ENCODE measurements at places on chromosomes 6 and 20.

DNA sequence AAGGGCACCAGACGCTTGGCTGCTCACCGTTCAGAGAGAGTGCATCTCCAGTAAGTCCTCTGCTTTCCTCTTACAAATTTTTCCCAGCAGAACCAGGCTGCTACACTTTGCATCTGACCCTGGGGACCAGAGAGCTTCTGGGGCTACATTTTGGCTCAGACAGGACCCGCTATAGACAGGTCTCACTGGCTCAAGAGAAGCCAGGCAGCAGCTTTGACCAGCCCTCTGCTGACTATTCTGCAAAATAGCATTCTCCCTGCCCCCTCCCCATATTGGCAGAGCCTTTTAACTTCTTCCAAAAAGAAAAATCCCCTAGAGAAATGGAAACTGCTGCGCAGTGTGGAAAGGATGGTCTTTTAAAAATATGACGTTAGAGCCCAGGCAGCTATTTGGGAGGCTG lies 37.2 kb downstream of the CPXM1 start:
- no peak for DNase-seq

- no peak for DNase-seq
Observed at GRCh38 chr6:167046861-167047495, 47.8 kb downstream of the CEP43 start.

DNA sequence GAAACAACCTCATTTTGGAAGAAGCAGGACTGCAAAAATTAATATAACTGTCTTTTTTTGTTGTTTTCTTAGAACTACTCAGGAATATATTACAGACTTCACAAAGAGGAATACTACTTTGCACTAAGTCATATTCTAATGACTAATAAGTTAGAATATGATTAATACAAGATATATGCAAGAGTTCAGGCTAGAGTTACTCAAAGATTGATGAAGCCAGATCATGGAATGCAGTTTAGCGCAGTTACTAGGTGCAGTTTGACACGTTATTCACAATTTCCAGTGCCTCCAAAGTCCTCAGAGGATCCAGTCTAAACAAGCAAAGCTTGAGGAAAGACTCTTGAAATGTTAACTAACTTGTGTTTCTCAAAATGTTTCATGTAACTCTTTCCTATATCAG lies 1.2 kb upstream of the MYCT1 start:
- DNase-seq: no peak

- no peak for DNase-seq
Observed at GRCh38 chr6:53704700-53705099, 39.1 kb upstream of the KLHL31 start.

GRCh38 chr20:62676976-62677375 lies 31.7 kb upstream of the NTSR1 start:
- no peak for DNase-seq

DNA sequence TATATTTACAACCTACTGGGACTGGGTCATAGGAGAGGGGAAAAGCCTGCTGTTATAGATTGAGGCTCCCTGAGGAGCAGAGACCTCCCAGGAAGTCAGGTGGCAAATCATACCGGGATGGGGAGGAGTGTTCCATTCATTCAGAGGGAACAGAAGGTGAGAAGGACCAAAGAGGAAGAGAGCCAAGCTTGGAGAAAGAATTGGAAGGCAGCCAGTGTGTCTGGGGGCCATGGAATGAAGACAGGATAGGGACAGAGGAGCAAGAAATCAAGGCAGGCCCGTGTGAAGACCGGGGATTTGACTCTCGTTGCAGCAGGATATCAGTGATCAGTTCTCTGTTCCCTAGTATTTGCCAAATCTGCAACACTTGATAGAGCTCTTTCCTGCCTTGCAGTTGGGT lies 5.7 kb upstream of the ZNF217 start:
- DNase-seq: no peak

DNA sequence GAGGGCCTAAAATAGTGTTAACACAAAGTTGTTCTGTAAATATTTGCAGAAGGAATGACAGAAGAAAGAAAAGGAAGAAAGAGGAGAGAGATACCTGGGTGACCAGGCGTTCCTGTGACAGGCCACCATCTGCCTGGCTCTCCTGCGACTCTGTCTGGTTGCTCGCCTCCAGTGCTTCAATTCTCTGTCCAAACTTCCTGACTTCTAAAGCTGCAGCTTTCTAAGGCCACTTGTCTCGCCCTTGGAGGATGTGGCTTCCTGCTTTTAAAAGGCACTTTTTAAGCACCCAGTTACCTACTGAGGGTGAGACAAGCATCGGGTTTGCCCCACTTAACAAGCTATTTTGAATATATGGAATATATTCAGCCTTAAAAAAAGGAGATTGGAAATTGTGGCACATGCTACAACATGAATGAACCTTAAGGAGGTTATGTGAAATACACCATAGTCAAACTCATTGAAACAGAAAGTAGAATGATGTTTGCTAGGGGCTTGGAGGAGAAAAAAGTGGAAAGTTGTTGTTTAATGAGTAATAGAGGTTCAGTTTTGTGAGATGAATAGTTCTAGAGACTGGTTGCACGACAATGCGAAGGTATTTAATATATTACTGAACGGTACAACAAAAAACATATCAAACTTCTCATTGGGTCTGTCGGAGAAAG lies 32.8 kb downstream of the VIP start:
- DNase-seq: no peak

GRCh38 chr6:39923861-39924260 lies 10.4 kb downstream of the MOCS1 start:
- DNase-seq: no peak

DNA sequence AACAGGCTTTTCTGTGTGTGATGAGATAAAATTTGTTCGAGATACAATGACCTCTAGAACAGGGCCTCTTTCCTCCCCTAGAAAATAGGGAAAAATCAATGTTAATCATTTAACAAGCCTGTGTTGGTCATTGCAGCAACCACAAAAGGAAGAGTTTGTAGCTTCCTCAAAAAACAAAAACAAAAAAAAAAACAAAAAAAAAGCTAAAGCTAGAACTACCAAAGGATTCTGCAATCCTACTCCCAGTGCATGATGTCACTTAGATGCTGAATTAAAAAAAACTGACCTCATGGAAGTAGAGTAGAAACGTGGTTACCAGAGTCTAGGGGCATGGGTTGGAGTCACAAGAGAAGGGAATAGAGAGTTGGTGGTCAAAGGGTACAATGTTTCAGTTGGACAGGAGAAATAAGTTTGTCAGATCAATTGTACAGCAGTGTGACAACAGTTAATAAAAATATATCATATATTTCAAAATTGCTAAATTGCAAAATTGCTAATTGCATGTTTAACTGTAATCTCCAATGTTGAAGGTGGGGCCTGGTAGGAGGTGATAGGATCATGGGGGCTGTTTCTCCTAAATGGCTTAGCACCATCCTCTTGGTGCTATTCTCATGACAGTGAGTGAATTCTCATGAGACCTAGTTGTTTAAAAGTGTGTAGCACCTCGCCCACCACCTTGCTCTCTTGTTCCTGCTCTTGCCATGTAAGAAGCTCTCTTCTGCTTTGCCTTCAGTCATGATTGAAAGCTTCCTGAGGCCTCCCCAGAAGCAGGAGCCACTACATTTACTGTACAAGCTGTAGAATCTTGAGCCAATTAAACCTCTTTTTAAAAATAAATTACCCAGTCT lies 163.4 kb upstream of the SIM1 start:
- DNase-seq: no peak

DNA sequence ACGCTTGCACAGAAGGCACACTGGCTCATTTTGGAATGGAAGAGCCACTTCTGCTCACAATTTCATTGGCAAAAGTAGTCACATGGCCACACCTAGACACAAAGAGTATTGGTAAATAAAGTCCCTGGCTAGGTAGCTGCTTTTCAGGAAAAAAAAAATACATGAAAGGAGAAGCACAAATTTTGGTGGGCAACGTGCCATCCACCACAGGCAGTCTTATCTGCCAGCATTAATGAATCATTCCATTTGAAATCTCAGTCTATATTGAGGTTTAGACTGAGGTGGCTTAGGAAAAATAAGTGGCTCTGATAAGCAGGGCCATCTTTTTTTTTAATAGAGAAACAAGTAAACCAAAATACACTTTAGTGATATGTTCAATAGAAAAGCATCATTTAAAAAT lies 44.3 kb downstream of the ADGRB3 start:
- DNase-seq: peak; percentile 28

GRCh38 chr20:4038047-4038459 lies 22.7 kb upstream of the RNF24 start:
- DNase-seq: no peak

GRCh38 chr6:137879885-137880745 lies 13.1 kb downstream of the TNFAIP3 start:
- DNase-seq: no peak

GRCh38 chr6:44115866-44116265 lies 11.4 kb downstream of the MRPL14 start:
- no peak for DNase-seq

DNA sequence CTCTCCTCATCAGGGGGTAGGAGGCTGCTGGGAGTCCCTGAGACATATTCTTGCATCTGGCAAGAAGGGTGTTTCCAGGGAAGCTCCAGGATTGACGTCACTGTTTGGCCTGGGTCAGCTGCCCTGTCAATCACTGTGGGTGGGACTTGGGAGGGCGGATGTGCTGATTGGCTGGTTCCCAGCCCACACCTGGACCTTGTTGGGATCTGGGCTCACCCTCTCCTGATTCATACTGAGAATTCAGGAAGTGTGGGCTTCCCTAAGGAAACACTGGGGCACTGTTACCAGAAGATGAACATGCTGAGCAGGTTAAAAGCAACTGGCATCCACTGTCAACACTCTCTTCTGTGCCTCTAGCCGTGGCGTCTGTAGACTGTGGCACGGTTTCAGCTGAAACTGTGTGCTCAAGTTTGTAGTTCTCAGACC lies 36.5 kb downstream of the CDH26 start:
- no peak for DNase-seq

DNA sequence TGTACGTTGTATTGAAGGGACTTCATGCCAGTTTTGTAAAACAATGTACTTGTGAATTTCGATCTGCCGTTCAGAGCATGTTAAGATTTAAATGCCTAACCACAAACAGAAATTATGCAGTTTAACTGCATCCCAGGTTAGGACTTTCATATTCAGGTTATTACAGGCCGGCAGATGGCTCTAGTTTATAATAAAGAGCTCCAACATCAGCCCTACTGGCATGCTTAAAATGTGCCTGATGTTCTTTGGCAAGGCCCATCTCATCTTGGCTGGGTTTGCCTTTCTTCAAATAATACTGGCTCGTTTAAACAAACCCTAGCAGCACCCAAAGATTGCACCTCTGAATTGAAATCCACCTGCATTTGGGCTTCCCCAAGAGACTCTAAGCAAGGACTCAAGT lies 169.3 kb upstream of the RIN2 start:
- DNase-seq: no peak

DNA sequence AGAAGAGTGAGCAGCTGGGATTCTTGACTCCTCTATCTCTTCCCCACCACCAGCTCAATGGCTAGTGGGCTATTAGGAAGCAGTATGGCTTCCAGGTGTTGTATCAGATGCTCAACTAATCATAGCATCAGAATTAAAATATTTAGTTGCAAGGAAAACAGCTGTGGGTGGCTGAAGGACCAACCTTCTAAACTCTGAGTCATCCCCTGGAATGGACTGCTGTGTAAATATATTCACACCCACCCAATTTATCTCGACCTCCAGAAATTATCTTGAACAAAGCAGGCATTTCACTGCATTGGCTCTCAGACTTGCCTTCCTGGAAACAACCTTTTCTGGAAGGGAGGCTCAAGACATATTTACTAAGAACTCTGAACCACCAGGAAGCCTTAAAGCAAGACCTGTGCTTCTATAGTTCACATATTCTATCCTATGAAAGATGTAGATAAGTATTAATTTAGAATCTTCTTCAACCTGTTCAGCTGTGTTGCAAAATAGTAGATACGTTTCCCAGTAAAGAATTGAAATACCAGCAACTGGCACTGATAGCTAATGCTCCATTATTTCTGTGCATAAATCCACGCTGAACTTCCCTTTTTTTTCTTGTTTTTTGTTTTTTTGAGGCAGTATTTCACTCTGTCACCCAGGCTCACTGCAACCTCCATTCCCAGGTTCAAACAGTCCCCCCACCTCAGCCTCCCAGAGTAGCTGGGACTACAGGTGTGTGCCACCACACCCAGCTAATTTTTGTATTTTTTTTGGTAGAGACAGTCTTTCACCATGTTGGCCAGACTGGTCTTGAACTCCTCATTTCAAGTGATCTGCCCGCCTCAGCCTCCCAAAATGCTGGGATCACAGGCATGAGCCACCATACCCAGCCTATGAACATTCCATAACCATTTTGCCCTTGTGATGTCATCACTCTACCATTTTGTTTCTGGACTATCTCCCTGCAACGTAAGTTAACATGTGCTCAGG lies 56.9 kb upstream of the CD2AP start:
- DNase-seq: no peak

DNA sequence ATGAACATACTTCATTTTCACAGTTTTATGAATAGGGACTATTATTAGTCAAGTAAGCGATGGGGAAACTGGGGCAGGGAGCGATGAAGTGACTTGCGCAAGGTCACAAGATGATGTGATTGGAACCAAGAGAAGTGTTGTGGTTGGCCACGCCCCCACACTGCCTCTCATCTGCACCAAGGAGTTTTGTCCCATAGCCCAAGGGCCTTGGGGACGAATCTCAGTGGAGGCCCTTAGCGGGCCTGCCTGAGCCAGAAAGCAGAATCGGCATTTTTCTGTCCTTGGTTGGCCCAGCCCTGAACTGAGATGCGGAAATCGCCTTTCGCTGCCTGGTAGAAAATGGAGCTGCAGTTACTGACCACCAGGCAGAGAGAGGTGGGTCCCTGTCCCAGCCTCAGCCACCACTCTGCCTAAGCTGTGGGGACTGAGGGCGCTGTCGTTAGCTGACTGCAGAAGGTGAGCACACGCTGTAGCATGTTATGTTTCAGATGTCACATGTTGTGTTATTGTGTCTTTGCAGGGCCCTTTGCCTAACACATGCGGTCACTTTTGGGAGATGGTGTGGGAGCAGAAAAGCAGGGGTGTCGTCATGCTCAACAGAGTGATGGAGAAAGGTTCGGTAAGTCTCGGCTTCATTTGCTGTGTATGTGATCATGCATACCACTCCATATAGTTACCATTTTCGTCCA lies 57.8 kb downstream of the PTPN1 start:
- no peak for DNase-seq

DNA sequence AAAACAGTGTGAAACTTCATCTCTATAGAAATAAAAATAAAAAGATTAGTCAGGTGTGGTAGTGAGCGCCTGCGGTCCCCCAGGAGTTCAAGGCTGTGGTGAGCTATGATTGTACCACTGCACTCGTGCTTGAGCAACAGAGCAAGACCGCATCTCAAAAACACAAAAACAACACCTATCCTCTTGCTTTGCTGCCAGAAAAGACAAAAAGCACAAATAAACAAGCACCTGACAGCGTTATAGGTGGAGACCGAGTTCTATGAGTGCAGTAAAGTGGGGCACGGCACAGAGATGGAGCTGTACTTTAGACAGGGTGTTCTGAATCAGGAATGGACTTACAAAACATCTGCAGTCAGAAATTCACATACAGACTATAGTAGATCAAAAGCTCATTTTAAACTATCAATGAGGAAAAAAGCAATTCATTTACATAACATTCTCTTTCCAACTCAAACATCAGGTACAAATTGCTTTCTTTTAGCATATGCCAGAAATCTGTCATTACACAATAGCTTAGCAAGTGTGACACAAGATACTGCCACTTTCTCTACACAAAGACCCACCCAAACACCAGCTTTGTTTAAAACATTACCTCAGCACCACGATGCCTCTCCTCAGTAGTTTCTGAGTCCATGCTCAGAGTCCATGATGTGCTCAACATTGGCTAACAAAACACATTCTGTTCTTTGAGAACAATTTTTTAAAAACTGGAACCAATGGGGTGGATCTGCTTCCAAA lies 10.1 kb downstream of the EZR start:
- DNase-seq: no peak

- no peak for DNase-seq
Observed at GRCh38 chr20:34495916-34496315, 20.3 kb upstream of the DYNLRB1 start.

GRCh38 chr20:10466325-10466724 lies 31.2 kb downstream of the SLX4IP start:
- no peak for DNase-seq
